Activated T-helper 1 cell treated with anti-CD3 and anti-CD28 coated beads, Interleukin-2, amount 50 U/mL, for 16 hours (primary cell): ENCODE measurements at places on chromosomes 1 and 21.

GRCh38 chr21:30206551-30207251 lies 9.2 kb downstream of the CLDN8 start:
- DNase-seq, result no peak

DNA sequence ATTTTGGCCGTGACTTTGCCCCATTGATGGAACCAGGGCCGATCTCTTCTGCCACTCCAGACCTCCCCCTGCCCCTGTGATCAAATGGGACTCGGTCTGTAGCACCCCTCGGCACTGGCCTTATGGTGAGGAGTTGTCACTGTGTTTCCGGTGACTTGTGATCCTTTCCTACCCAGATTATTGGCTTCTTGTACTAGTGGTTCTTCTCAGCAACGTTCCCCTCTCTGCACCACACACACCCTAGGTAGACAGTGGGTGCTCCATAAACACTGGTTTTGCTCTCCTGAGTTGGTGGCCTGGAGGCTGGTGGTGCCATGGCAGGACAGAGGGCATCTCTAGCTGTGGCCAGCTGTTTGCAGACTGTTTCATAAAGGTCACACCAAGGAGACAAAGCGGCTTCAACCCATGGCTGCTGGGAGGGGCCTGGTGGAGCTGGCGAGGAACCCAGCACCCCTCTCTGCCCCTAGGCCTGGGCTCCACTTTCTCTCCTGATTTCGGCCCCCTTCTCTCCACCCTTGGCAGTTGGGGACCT lies 50.7 kb downstream of the DHRS3 start:
- no peak for DNase-seq

DNA sequence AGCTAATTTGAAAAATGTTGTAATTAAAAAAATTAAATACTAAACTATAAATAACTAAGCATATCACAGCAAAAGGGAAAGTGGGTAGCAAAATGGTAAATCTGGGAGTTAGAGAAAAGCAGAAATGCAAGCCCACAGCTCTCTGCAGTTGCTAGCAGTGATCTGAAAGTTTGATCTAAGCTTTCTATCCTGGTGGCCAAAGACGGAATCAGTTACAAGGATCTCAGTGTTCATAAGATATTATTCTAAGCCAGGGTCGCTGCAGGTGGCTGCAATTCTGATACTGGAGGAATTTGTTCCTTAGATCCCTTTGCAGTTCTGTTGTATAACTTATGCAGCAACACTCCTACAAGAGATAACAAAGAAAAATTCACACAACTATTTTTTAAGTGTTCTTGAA lies 363.7 kb downstream of the SETD4 start:
- DNase-seq, result no peak

- no peak for DNase-seq
These were observed 90.5 kb downstream of the LAMC2 start for GRCh38 chr1:183276386-183277080.

DNA sequence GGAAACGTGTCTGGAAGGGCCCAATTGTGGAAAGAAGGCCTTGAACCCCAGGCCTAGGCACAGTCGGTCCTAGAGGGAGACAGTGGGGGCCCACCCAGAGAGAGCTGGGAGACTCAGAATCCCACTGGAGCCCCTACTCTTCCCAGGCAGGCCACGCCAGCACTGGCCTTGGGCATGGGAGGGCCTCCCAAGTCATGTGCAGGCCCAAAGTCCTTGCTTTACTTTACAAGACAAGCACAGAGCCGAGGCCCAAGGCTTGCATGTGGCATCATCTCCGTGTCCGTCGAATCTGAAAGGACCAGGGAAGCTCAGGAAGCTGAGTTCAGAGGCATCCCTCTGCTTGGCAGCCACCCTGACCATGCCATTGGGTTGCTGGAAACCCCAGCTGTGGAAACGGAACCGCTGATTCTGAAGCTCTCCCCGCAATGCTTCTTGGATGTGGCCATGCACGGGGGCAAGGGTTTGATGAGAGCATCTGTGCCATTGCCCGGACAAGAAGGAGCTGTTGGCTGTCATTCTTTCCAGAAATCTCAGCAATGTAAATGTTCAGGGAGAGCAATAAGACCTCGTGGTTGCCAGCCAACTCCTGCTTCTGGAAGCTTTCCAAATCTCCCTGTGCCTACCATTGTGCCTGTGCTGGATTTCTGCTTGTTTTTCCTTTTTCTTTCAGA lies 32.8 kb downstream of the ABCG1 start:
- no peak for DNase-seq

DNA sequence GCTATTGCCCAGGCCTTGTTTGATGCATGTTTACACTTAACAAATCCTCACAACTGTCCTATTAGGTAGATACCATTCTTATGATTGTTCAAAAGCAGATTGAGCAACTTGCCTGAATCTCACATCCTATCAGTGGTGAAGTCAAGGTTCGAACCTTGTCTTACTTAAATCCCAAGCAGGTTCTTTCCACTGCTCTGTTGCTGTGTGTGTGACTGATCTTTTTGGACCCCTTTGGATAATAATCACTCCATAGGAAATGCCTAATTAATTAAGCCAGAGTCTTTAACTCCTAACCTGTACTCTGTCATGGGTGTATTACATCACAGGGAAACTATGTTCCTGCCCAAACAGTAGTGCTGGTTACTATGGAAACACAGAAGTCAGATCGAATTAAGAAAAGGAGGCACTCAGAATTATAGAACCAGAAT lies 84.2 kb downstream of the SPATA46 start:
- DNase-seq, result no peak

- DNase-seq, result no peak
These were observed 497 bp downstream of the FCRLB start for GRCh38 chr1:161721738-161722343.

DNA sequence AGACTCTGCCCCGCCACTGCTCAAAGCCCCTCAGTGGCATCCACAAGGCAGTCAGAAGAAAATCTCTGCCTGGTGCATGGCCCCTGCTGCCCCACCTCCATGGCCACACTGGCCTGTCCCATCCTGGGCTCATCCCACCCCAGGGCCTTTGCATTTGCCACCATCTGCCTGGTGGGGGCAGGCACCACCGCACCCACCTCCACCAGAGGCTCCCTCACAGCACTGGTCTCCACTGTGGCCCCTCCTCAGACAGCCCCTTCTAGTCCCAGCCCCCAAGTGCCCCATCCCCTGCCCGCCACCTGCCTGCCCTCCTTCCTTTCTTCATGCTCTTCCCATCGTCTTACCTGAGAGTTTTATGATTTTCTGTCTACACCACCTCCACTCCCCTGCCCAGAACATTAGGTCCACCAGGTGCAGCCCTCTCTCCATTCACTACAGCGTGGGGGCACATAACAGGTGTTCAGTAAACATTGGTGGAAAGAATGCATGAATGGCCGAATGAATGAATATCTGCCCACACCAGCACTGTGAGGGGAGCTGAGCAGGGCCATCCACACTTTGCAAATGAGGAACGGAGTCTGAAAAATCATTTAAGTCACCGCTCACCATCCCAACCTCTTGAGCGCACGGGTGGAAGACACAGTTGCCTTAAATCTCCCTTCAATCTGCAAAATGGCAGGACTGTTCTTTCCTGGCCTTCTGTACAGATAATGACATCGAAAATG lies 2.1 kb downstream of the PRDM15 start:
- DNase-seq, result no peak
